T-helper 1 cell (primary cell): ENCODE measurements at places on chromosomes 13 and 19.

- DNase-seq = no peak
Measured at GRCh38 chr19:55549500-55550320, 4.4 kb upstream of the SBK3 start.

GRCh38 chr13:56352361-56352760, 788.4 kb upstream of the PRR20A start:
- no peak for DNase-seq

- no peak for DNase-seq
Measured at GRCh38 chr19:38020311-38020710, 113.3 kb downstream of the SIPA1L3 start.

- no peak for DNase-seq
Measured at GRCh38 chr13:109789262-109789661, 2.9 kb upstream of the IRS2 start.

GRCh38 chr13:71661921-71662320, 205.1 kb downstream of the DACH1 start:
- no peak for DNase-seq

DNA sequence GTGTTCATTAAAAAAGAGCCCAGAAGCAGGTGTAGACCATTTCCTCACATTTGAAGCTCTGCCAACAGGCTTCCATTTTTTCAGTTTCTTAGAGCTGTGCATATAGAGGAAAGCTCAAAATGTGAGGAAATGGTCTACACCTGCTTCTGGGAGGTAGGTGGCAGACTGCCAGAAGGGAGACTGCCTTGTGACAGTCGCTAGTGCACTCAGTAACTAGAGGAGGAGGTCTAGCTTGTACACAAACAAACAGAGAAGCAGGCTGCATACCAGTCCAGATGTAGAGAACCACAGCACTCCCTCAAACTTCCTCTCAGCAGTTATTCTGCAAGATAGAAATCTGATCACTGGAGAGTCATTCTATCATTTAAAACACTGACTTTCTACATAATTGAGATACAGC, 800.2 kb downstream of the EFNB2 start:
- no peak for DNase-seq

- no peak for DNase-seq
Measured at GRCh38 chr19:13611596-13611995, 105.3 kb upstream of the CACNA1A start.

DNA sequence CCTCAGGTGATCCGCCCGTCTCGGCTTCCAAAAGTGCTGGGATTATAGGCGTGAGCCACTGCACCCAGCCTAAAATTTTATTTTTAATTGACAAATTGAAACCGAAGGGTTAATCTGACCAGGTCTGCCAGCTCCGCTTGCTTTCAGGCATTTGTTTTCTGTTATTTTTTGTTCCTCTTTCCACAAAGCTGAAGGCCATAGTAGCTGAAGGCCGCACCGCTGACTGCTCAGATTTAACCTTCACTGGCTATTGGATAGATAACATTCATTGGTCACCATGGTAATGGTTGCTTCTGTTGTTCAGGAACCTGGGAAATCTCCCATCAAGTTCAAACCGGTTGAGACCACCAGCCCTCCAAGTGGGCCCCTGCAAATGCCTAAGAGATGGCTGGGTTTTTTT, 124.5 kb upstream of the USP29 start:
- DNase-seq = no peak

GRCh38 chr19:32924200-32924599, 47.6 kb downstream of the CEP89 start:
- no peak for DNase-seq

- DNase-seq = no peak
Measured at GRCh38 chr19:55209693-55210472, 582 bp upstream of the PTPRH start.

- DNase-seq = peak; percentile 73
Measured at GRCh38 chr19:49506575-49507105, 5.8 kb upstream of the FCGRT start.

DNA sequence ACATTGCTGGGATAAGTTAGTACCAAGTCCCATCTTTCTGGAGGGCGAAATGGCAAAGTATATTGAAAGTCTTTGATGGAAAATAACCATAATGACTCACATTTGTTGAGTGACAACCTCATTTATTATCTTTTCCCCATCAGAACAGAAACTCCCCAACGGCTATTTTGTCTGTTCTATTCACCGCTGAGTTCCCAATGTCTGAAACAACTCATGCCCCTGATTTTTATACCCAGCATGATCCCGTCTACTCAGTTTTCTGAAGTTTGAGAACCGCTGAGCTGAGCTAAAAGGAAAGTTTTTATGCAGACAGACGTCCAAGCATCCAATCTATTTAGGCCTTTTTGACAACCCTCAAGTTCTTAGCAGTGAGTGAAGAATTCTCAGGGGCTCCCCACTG, 7.8 kb upstream of the TINCR start:
- DNase-seq = no peak

GRCh38 chr19:17778968-17779929, 15.7 kb upstream of the B3GNT3 start:
- DNase-seq = no peak

DNA sequence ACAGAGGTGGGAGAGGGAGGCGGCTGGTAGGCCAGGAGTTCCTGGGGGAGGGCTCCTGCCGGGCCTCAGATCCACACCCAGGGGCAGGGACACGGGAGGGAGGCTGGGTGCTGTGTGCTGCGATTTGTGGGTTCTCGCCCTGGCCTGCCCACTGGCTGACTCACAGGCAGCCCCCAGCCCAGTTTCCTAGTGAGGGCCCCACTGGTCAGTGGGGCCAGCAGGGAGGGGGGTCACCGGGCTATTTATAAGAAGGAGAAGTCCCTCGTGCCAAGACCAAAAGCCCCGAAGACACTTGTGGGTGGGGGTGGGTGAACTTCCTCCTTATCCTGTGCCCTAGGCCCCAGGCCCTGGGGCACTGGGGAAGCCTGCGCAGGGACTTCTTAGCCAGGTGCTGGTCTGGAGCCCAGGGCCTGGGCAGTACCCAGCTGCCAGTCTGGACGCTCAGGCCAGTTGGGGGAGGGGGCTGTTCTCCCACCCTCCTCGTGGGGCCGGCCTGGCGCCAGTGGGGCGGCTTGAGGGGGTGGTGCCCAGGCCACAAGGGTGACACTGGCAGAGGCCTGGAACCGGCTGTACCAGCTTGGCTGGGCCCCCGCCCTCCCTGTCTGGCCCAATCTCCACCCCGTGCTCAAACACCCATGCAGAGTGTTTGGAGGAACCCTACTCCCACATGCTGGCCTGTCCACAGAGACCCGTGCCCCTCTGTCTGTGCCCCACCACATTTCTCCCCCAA, 5.0 kb upstream of the JUNB start:
- DNase-seq = no peak

- DNase-seq = no peak
Measured at GRCh38 chr13:91238036-91238435, 109.5 kb upstream of the MIR17HG start.

DNA sequence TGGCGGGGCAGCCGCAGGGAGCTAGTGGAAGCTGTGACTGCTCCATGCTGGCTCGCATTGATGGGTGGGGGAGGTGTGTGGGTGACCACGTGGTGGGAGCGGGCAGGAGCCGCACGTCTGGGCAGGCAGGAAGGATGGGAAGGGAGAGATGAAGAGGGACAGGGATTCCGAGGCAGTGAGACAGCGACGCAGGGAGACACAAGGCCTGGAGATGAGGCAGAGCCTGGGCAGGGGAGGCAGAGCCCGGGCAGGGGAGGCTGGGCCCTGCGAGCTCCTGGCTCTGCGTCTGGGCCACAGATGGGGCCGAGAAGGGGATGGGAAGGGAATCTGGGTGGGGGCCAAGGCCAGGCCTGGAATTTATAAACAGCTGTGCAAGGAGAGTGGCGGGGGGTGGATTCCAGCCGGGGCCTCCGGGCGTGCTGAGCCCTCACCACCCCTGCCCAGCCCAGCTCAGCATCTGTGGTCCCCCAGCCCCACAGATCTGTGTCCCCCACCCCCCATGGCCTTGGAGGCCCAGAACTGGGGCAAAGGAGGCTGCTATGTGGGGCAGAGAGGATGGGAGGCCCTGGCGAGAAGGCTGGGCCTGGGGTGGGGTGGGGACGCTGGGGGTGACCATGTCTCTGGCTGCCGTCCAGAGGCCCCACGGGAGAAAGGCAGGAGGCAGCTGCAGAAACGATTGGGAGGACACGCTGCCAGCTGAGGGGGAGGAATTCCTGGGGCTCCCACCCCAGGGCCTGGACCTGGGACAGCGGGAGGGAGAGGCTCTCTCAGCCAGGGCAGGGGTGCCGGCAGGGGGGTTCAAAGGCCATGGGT, 6.0 kb downstream of the EHD2 start:
- no peak for DNase-seq

DNA sequence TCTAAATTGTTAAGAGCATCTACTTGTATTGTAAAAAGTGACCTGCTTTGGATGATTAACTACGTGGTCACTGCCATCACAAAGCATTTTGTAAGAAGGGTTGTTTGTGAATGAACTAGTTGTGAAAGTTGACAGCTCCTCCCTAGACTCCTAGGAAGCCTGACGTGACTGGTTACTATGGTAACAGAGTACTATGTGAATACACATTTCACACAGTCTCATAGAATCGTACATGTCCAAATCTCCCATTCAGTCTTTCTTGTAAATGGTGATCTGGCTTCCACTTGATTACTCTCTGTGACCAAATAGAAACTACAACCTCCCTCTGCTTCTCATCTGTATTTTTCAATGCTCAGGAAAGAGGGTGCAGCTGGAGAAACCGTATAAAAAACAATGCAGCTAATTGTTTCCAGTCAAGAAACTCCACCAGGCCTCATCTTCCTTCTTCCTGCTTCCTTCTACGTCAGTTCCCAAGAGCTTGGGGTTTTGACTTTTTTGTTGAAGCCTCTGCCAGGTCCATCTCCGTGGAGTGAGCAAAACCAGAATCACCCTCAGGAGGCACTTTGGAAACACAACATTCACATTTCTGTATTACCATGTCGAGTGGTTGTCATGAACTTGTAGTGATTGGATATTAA, 83.4 kb downstream of the GPC6 start:
- DNase-seq = no peak

DNA sequence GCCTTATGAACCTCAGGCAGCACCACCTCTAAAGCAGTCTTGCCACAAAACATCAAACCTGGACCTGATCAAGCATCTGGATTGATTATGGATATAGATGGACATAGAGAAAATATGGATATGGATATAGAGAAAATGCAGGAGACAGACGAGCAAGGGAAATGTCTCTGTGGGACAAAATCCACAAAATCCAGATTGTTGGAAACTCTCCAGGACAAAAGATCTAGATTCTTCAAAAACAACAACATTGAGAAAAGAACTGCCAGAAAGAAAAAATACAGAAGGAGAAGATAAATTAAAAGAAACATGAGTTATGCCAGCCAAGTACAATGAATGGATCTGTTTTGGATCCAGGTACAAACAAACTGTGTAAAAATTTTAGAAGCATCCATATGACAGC, 1176.5 kb downstream of the UQCRFS1 start:
- DNase-seq = no peak

DNA sequence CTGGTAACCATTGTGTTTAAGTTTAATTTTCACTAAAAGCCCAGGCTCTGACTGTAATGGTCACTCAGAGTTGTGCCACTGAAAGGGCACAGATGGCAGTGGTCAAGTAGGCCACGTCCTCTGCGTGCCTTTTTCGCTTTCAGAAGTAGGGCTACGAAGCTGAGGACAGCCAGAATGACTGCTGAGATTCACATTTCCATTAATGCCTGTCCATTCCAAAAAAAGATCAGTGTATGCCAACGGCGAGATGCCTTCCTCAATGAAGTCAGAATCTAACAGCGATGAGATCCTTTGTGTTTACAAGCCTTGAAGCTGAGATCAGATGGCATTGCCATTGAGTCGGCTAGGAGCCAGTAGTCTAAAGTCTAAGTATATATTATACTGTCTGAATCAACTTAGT, 311.3 kb downstream of the FGF14 start:
- DNase-seq = no peak

- DNase-seq = no peak
Measured at GRCh38 chr19:44955505-44956439, 592 bp downstream of the CLPTM1 start.

DNA sequence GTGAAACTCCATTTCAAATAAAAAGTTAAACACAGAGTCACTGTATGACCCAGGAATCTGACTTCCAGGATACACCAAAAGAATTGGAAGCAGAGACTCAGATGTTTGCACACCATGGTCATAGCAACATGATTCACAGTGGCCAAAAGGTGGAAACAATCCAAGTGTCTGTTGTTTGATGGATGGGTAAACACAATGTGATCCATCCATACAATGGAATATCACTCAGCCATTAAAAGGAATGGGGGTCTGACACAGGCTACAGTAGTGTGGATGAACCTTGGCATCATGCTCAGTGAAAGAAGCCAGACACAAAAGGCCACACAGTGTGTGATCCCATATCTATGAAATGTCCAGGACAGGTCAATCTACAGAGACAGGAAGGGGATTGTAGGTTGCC, 174.3 kb downstream of the PTPRS start:
- DNase-seq = no peak

GRCh38 chr19:3075605-3076431, 13.5 kb upstream of the TLE5 start:
- DNase-seq = peak; percentile 51

DNA sequence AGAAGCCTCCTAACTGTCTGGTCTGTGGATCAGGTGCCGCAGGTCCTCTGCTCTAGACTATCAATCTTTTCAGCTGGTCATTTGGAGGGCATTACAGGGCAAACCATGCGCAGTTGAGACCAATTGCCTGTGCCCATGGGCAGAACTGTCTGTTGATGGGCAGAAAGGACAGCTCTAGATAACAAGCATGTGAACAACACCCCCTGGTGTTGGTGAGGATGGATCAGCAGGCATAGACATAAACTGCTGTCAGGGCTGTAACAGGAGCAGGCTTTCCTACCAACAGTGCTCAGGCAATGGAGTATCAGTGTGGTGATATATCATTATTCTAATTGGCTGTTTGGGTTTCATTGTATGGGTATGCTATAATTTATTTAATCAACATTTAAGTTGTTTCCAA, 104.7 kb upstream of the KL start:
- DNase-seq = no peak

DNA sequence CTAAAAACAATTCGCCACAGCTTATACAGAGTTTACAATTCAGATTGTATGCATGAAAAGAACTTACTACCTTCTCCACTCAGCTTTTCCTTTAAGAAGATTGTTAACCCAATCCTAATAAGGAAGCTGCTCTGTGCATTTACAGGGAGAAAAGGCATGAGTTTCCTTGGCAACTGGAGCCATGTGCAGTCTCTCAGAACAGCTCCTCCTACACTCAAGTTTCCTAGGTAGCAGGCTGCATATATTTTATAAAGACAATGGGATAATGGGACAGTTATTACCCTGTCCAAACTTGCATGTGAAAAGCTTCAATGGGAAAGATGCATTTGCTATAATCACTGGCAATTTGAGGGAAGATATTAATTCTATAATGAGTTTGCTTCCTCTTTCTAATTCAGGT, 125.5 kb upstream of the TRPC4 start:
- DNase-seq = no peak

GRCh38 chr19:38503077-38503410, 69.6 kb downstream of the RYR1 start:
- DNase-seq = no peak

GRCh38 chr13:70171151-70171550, 62.9 kb upstream of the KLHL1 start:
- DNase-seq = no peak

GRCh38 chr13:51934461-51935087, 72.8 kb downstream of the CCDC70 start:
- no peak for DNase-seq

- DNase-seq = no peak
Measured at GRCh38 chr13:96053003-96053703, at the start of gene UGGT2. UGGT2 (minus strand) TSS chr13:96053401; CDS start chr13:96053312, 89 bp downstream.
